ENCODE measurements at places on chromosomes 7 and 10.

GRCh38 chr7:37993060-37993501, 72.6 kb downstream of the EPDR1 start:
- no peak for DNase-seq

DNA sequence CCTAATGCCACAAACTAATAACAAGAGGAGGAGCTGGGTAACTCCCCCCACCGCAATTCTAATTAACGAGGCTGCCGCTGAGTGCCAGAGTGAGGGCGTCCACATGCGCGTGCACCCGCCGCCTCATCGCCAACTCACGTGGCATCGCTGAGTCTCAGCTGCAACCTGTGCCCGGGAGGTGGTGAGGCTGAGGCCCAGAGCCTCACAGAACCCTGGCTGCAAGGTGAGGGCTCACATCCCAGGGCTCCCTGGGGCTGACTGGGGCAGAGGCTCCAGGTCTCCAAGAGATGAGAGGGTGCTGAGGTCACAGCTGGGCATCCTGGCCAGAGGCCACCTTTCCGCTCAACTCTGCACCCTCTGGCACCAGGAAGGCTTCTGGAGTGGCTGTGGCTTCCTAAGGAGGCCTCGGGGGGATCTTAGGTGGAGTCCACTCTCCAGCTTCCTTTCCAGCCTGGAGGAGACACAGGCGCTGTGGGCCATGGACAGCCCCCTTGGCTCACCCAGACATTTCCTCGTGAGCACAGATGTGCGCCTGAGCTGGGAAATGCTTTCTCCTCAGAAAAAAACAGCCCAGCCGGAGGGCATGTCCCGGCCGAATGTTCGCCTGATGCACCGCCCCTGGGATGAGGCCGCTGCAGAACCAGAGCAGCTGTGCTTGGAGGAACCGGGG, 242.6 kb downstream of the MAD1L1 start:
- no peak for DNase-seq

DNA sequence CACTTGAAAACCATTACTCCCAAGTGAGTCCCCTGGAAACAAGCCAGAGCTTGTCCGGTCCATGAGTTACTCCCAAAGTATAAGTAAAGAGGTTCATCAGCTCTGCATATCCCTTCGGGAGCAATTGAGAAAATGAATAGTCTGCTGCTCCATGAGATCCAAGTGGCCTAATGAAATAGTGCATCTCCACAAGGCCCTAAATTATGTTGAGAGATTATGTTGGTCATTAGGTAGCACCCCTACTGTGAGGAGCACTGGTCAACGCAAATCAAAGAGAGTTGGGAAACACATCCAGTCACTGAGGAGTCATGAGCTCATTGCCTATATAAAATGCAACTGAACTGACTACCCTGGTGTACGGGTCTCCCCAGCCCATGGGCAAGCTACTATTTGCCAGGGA, 205.5 kb upstream of the AOAH start:
- no peak for DNase-seq

DNA sequence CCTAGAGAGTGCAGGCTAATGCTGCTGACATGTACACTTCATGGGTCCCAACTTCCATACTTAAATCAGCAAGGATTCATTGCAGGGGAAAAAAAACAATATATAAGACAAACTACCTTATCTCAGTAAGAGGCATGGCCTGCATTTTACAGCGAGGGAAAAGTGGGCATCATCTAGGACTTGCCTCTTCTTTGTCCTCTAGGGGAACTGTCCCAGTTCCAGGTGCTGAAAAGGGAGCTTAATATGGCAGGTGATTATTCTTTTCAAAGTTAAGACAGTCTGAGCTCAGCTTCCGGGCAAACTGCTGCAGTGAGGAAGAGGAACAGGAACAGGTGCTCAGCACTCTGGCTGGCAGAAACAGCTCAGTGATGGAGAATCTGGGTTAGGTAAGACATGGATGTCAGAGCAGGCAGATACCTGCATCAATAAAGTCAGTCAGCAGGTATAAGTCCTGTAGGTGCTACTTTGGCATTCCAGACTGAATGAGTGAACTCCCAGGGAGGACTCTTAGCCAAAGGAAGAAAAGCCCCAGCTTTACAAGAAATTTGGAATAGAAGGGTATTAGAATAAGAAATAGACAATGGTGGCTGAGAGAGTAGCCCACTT, 147.2 kb downstream of the TMEM178B start:
- no peak for DNase-seq

- no peak for DNase-seq
Measured at GRCh38 chr7:88147949-88148348, 71.9 kb downstream of the SRI start.

GRCh38 chr10:131635564-131636015, 265.2 kb upstream of the PPP2R2D start:
- no peak for DNase-seq

DNA sequence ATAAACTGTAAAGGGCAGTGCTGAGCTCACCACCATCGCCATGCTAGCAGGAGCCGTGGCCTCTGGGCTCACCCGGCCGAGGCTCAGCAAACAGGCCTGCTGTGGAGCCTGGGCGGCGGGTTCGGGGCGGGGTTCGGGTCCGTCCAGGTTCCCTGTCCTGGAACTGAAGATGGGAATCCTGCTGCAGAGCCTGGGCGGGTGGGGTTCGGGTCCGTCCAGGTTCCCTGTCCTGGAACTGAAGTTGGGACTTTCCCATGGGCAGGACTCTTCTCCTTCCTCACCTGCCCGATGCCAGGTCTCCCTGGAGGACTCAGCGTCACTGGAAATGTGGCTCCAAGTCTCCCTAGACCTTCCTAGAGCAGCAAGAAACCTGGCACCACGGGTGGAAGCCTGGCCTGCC, 36.6 kb downstream of the EN2 start:
- no peak for DNase-seq

GRCh38 chr10:71805776-71806703, 32.7 kb upstream of the VSIR start:
- DNase-seq: no peak

GRCh38 chr7:28157831-28158416, 22.7 kb downstream of the JAZF1 start:
- peak; percentile 52 for DNase-seq

DNA sequence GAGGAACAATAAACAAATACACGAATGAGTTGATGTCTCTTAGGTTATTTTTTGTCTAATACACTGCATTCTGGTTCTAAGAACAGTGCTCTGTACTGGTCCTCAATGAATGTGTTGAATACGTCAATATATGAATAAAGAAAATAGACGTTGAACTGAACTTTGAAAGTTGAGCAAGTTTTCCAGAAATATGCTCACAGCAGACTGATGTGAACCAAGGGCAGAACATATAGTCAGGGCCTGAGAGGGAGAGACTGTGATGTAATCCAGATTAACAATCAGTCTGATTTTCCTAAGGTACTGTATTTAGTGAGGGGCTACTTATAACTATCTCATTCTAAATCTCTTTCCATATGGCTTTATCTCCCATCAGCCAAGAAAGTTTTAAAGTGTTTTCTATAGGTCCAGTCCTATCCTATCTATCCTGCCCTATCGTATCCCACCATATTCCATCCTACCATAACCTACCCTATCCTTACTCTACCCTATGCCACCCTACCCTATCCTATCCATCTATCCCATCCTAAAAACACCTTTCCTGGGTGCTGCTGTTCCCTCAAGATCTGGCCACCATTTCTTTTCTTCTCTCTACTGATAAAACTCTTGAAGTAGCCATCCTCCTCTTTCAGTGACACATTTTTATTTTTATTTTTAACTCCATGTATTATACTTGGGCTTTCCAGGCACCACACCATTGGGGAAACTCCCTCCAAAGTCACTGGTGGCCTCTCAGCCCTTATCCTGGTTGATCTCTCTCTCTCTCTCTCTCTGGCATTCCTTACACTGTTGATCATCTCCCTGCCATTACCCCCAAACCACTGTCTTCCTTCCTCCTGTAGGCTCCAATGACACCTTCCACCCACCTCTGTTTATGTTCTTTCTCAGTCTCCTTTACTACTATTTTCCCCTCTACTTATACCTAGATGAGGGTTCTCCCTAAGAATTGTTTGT, 212.3 kb upstream of the SLC26A5 start:
- DNase-seq: no peak

- no peak for DNase-seq
Measured at GRCh38 chr7:3028071-3028757, 15.5 kb downstream of the CARD11 start.

- DNase-seq: no peak
Measured at GRCh38 chr10:129258283-129258923, 208.6 kb upstream of the MGMT start.

DNA sequence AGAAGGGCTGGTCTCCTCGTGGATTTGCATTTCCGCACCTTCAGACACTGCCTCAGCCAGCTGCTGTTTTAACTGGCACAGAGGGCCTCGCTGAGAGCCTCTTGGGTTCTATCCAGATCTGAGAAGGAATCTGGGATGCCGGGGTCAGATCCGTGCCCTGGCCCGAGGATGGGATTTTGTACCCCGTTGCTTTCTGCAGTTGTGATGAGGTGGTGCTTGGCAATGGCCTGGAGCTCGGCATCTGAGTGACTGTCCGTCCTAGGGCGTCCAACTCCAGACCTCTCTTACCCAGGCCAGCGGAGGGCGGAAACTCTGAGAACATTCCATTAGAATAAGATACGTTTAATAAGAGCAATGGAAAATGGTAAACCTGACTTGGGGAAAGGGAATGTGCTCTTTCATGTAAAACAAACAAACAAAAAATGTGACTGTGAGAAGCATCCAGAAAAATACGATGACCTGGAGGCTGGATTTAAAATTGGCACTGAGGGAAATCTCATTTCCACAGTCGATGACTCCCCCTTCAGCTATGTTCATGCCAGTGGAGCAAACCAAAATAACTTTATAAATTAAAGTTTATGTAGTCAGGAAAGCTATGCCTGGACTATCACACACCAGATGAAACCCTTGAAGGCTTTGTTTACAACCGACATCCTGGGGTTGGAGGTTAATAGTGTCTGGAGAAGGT, 39.6 kb downstream of the GRK5 start:
- no peak for DNase-seq

- peak; percentile 97 for DNase-seq
Measured at GRCh38 chr7:80942261-80943041, 23.6 kb upstream of the SEMA3C start.

GRCh38 chr10:78595269-78595619, 473.5 kb upstream of the ZMIZ1 start:
- DNase-seq: no peak

DNA sequence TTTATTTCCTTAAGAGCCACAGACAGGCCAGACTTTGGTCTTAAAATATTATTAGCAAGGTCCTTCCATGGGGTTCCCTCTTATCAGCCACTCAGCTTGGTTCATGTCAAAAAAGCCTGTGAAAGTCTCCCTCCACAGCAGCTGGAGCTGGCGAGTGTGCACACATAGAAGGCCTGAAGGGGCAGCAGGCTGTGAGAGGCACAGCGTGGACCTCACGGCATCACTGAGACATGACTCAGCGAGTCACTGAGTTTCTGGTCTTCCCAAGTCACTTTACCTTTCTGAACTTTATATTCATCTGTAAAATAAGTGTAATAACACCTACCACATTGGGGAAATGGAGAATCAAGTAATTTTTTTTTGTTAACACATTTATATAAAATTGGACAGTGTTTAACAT, 8.7 kb downstream of the TAF3 start:
- DNase-seq: peak; percentile 10

- DNase-seq: no peak
Measured at GRCh38 chr7:117225536-117225935, 97.3 kb downstream of the WNT2 start.

DNA sequence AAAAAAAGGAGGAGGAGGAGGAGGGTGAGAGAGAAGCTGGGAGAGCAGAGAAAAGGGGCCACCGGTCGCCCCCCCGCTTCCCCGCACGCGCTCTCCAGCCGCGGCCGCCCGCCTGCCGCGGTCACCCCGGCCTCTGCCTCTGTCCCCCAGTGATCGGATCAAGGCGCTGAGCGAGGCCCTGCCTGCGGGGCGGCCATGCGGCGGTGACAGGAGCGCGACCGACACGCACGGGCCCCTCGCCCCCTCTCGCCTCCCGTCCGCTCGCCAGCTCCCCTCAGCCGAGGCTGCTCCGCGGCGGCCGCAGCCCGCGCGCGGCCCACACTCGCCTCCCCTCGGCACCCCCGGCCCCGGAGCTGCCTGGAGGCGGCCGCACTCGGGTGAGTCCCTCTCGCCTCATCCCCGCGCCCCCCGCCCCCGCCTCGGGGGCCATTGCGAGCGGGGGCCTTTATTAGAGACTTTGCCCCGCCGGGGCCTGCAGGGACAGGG, at the start of gene GTF2I:
Gene GTF2I, plus strand, starts transcription at position 27 of the 486 bp plus-strand sequence. CDS start 31,411 bp downstream, outside the sequence.
- DNase-seq: no peak

DNA sequence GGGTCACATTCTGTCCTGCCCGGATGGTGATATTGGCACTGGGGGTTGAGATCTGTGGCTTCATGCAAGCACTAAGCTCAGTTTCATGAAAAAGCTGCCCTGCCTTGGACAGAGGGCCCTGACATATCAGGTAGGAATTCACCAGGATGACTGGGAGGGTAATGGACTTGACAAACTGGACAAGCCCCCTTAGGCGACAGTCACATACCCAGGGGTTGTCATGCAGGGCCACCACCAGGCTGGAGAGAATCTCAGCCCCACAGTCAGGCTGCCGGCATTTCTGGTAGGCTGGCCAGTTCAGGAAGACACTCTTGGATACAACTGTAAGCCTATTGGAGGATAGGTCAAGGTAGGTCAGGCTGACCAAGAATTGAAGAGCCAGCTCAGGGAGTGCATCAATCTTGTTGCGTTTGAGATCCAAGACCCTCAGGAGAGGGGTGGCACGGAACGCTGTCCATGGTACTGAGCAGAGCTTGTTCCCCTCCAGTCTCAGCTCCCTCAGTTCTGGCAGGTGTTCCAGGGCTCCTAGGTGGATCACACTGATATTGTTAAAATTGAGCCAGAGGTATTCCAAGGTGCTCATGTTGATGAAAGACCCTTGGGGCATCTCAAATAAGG, 824 bp downstream of the LRIT2 start:
- DNase-seq: no peak

GRCh38 chr7:114703677-114704076, 218.2 kb upstream of the MDFIC start:
- peak; percentile 48 for DNase-seq

- DNase-seq: no peak
Measured at GRCh38 chr10:48192881-48193450, 81.5 kb downstream of the FRMPD2 start.

GRCh38 chr7:2598154-2598823, 33.5 kb upstream of the TTYH3 start:
- DNase-seq: no peak

- no peak for DNase-seq
Measured at GRCh38 chr7:7290429-7291122, 108.2 kb downstream of the C1GALT1 start.

GRCh38 chr10:79451046-79451699, 5.7 kb upstream of the ZCCHC24 start:
- no peak for DNase-seq

- DNase-seq: no peak
Measured at GRCh38 chr7:134795231-134795630, 15.8 kb downstream of the CALD1 start.

DNA sequence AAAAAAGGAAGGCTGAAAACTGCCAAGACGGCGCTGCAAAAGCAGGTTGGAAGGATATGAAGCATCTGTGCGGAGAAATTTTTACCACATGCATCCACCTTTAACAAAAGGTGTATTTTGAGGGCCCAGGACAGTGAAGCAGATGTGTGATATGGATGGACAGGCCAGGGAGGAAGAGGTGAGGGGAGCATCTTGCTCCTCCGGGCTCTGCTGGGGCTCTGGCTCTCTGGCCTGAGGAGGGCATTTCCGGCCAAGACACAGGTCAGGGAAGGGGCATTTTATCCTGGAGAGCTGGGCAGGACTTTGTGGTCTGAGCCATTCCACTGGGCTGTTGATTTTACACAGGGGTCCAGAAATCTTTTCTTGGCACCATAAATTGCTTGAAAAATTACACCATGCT, 175.1 kb downstream of the ZMYND11 start:
- DNase-seq: no peak

GRCh38 chr7:24707988-24708615, 49.2 kb downstream of the GSDME start:
- DNase-seq: no peak

- no peak for DNase-seq
Measured at GRCh38 chr10:97109547-97109946, 76.2 kb downstream of the SLIT1 start.

Measured in NCI-H226 (cell line).